ENCODE measurements at places on chromosomes 1 and 21.

DNA sequence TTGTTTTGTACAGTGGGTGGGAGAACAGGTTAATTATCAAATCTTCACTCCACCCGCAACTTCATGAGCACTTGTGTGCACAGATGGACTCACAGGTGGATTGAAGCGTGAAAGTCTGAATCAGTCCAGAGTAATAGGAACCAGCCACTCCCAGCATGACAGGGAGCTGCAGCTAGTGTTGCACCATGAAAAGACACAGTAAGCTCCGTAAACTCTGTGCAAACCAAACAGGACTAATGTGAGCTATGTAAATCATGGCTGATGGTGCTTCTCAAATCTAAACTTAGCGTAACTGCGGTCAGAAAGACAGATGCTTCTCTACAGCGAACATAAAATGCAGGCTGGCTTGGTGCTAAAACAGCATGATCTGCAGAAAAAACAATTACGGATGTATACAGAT is 114.4 kb downstream of the CENPF start:
- H3K4me1 ChIP-seq: no peaks in the 10 kb centered on the region
- no peak overlapping the region for H3K27ac ChIP-seq
- H3K36me3 ChIP-seq: no peaks in the 10 kb centered on the region
- no peaks in the 10 kb centered on the region for H3K27me3 ChIP-seq
- no peak for DNase-seq
- H3K4me3 ChIP-seq: no peak overlapping the region

DNA sequence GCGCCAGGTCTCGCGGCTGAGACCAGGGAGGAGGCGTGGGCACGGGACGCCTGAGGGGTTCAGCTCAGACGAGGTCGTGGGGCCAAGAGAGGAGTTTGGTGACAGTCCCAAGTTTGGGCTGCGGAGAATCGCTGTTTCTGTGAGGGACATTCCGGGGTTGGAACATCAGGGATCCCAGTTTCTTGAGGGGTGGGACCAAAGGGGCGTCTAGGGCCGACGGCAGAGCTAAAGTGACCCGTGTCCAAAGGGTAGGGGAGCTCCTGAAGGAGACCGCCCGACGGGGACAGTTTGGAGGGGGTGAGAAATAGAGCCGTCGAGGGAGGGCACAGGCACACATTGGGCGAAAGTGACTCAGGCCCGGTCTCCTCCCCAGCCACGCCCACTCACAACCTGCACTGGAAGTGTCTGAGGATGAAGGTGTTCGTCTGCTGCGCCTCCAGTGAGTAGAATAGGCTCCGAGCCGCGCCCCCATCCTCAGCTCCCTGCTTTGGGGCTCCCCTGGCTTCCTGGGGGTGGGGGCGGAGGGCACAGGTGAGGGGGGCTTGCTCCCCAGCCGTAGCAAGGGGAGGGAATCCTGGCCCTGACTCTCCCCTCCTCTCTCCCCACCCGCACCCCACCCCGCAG is 7.0 kb downstream of the EFNA3 start:
- DNase-seq: peak; percentile 81
- H3K27me3 ChIP-seq: peaks cover 53% of the 10 kb centered on the region
- peaks cover 44% of the 10 kb centered on the region for H3K4me1 ChIP-seq
- peaks cover 9% of the 10 kb centered on the region for H3K36me3 ChIP-seq

GRCh38 chr21:42117229-42117966 is 46.3 kb downstream of the UMODL1 start:
- no peaks in the 10 kb centered on the region for H3K36me3 ChIP-seq
- peaks cover 37% of the 10 kb centered on the region for H3K4me1 ChIP-seq
- no peak overlapping the region for H3K4me3 ChIP-seq
- H3K27me3 ChIP-seq: peaks cover 89% of the 10 kb centered on the region

- DNase-seq: no peak
- H3K4me3 ChIP-seq: no peak overlapping the region
- no peak overlapping the region for H3K27ac ChIP-seq
- no peaks in the 10 kb centered on the region for H3K36me3 ChIP-seq
- no peaks in the 10 kb centered on the region for H3K4me1 ChIP-seq
These were observed 148.7 kb downstream of the HHAT start for GRCh38 chr1:210477328-210477924.

DNA sequence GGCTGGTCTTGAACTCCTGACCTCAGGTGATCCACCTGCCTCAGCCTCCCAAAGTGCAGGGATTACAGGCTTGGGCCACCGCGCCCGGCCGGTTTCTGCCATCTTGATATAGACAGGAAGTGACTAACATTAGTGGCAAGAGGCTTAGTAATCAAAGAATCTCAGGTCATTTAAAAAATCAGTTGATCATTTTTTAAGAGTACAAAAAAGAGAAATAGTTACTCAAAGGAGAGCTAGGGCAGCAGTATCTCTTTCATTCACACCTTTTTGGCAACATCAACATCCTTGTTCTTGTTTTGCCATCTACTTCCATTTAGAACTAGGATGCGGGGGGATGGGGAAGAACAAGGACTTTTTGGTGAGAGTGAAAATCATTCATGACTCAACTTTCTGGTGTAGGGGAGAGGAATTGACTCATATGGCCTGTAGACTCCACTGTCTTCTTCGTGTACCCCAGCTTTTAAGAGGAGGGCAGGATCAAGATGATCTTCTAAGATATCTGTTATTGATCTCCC is 8.8 kb downstream of the FCRLB start:
- H3K4me3 ChIP-seq: no peak overlapping the region
- H3K27ac ChIP-seq: no peak overlapping the region
- H3K36me3 ChIP-seq: no peaks in the 10 kb centered on the region
- no peak for DNase-seq
- H3K4me1 ChIP-seq: peaks cover 43% of the 10 kb centered on the region
- H3K27me3 ChIP-seq: peaks cover 52% of the 10 kb centered on the region

GRCh38 chr1:18803151-18803791 is 56.2 kb downstream of the TAS1R2 start:
- H3K4me1 ChIP-seq: no peaks in the 10 kb centered on the region
- peaks cover 24% of the 10 kb centered on the region for H3K27me3 ChIP-seq
- no peaks in the 10 kb centered on the region for H3K36me3 ChIP-seq
- H3K4me3 ChIP-seq: no peak overlapping the region
- no peak for DNase-seq

GRCh38 chr21:15825700-15826099 is 95.9 kb downstream of the USP25 start:
- H3K4me3 ChIP-seq: no peak overlapping the region
- peaks cover 36% of the 10 kb centered on the region for H3K36me3 ChIP-seq
- no peaks in the 10 kb centered on the region for H3K27me3 ChIP-seq
- no peak for DNase-seq

GRCh38 chr1:224169718-224170270 is 13.2 kb upstream of the DEGS1 start:
- H3K27me3 ChIP-seq: peaks cover 18% of the 10 kb centered on the region
- peak overlapping the region; percentile 80 for H3K27ac ChIP-seq
- H3K4me3 ChIP-seq: no peak overlapping the region
- H3K36me3 ChIP-seq: peaks cover 7% of the 10 kb centered on the region
- peaks cover 48% of the 10 kb centered on the region for H3K4me1 ChIP-seq
- no peak for DNase-seq

Data from activated naive CD4-positive, alpha-beta T cell treated with anti-CD3 and anti-CD28 coated beads, Interleukin-2, amount 10 ng/mL, durations not matched to agents 7 days and 5 days (primary cell).